WTC11 (cell line): ENCODE measurements at places on chromosomes 12 and 14. TPM values are rescaled to one million over a fixed set of nuclear protein-coding genes. Genes with fewer than 3 reads are reported as not detected.

Gene RTL1
- total RNA-seq: 0.05 to 0.07 TPM in 2 of 3 replicates, not detected in the other

Gene ERBB3
- total RNA-seq: 49.2 to 64.3 TPM (median 52.4 TPM) in 3 replicates

Gene LIMA1
- 30.8 to 41.2 TPM (median 31.2 TPM) in 3 replicates for total RNA-seq

GRCh38 chr12:108642899-108643654 lies 9.4 kb upstream of the SELPLG start:
- H3K4me1 ChIP-seq: peaks cover 29% of the 10 kb centered on the region
- no peak for DNase-seq
- no peaks in the 10 kb centered on the region for H3K27me3 ChIP-seq
- no peak overlapping the region for H3K4me3 ChIP-seq
- peaks cover 25% of the 10 kb centered on the region for H3K36me3 ChIP-seq
- H3K27ac ChIP-seq: no peak overlapping the region

GRCh38 chr12:120292411-120292660 lies 633 bp upstream of the RNU4-2 start:
- no peaks in the 10 kb centered on the region for H3K36me3 ChIP-seq
- no peaks in the 10 kb centered on the region; the same call in 1 of the 2 replicates for H3K27me3 ChIP-seq
- no peak overlapping the region for H3K27ac ChIP-seq
- no peak for DNase-seq
- H3K4me1 ChIP-seq: peaks cover 11% of the 10 kb centered on the region

GRCh38 chr12:100936661-100937060 lies 142.1 kb downstream of the ANO4 start:
- no peaks in the 10 kb centered on the region for H3K27me3 ChIP-seq
- peaks cover 5% of the 10 kb centered on the region for H3K4me1 ChIP-seq
- H3K36me3 ChIP-seq: no peaks in the 10 kb centered on the region
- no peak overlapping the region for H3K27ac ChIP-seq

- H3K27me3 ChIP-seq: peaks cover 2% of the 10 kb centered on the region; the same call in 1 of the 2 replicates
- no peak overlapping the region for H3K27ac ChIP-seq
- H3K4me3 ChIP-seq: no peak overlapping the region
- peaks cover 22% of the 10 kb centered on the region for H3K4me1 ChIP-seq
Measured at GRCh38 chr14:25041898-25042297, 8.0 kb downstream of the STXBP6 start.

DNA sequence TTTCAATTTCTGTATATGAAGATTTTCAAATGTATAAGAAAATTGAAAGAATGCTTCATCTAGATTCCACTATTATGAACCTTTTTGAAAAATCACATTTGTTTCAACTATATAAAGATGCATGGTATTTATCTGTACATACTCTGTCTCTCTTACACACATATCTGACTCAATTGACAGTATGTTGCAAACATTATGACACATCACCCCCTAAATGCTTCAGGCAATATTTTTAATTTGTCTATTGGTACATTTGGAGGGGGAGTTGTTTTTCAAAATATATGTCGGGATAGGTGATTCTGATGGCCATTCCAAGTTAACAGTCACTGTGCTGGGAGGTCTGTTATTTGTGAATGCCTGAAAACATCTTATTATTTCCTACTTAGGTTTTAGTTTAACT lies 14.4 kb downstream of the PCNX1 start:
- no peak overlapping the region for H3K4me3 ChIP-seq
- H3K27ac ChIP-seq: no peak overlapping the region
- no peak for DNase-seq
- H3K4me1 ChIP-seq: peaks cover 33% of the 10 kb centered on the region
